Stimulated activated CD8-positive, alpha-beta memory T cell treated with anti-CD3 and anti-CD28 coated beads, Interleukin-7, amount 100 ng/mL, for 1 hour (primary cell): ENCODE measurements at places on chromosomes 7 and 10.

GRCh38 chr10:13080643-13081042 is 19.3 kb upstream of the OPTN start:
- DNase-seq = no peak

- no peak for DNase-seq
Observed at GRCh38 chr10:131762789-131763696, 137.8 kb upstream of the PPP2R2D start.

- no peak for DNase-seq
Observed at GRCh38 chr7:21429021-21429420, 1.1 kb downstream of the SP4 start.

GRCh38 chr10:521261-522250 is 167.9 kb downstream of the DIP2C start:
- DNase-seq = no peak

- no peak for DNase-seq
Observed at GRCh38 chr10:1255600-1256431, 199.6 kb downstream of the WDR37 start.

DNA sequence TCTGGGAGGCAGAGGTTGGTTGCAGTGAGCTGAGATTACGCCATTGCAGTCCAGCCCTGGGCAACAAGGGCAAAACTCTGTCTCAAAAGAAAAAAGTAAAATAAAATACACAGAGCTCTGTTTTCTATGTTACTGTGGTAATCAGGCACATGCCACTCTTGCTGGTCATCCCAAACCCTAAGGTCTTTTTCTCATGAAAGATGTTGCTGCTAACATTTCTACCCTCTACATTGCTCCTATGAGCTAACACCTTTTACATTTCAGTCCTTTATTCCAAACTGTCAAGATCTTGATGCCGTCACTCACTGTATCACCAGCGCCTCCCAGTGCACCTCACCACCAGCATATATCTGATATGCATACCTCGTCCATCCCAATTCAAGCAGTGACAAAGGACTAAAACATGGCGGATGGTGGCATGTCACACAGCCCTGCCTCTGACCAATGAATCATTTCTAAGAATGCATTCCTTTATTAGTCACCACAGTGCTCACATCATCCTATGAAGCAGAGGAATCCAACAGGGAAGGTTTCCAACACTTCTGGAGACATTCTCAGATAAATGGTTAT is 4.3 kb downstream of the DAGLB start:
- no peak for DNase-seq

DNA sequence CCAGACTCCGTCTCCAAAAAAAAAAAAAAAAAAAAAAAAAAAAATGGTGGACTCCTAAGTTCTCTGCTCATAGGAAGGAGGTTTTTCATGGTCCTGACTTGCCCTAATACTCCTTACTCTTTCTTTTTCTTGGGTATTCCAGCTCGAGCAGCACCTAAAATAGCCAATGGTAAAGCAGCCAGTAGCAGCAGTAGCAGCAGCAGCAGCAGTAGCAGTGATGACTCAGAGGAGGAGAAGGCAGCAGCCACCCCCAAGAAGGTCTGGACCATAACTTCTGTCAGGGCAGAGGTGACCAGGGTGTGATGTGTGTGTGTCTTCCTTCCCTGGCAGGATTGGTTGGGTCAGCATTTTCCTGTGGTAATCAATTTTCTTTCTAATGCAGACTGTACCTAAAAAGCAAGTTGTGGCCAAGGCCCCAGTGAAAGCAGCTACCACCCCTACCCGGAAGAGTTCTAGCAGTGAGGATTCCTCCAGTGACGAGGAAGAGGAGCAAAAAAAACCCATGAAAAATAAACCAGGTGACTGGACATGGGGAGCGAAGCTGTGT is 6.9 kb downstream of the NOLC1 start:
- DNase-seq = no peak

GRCh38 chr7:24133691-24134090 is 150.3 kb upstream of the NPY start:
- DNase-seq = no peak

DNA sequence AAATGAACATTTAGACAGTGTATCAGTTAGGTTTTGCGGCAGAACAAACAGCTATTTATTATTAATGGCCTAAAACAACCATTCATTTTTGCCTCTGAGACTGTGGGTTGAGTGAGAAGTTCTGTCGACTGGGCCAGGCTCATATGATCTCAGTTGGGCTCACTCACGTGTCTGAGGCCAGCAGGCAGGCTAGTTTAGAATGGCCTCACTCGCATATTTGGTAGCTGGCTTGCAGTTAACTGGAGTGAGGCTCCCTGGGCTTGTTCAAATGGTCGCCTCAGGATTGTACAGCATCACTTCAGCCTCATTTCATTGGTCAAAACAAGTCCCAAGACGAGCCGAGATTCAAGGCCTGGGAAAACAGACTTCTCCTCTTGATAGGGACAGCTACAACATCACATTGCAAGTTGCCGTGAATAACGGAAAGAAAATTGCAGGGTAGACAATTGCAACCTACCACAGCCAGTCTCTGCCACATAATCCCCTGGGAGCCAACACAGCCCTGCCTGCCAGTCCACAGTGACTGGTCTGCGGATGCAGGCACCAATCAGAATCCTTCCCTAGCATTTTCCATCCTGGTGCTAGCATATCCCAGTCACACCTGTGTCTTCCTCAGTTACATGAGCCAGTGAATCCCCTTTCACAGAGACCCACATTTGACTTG is 23.1 kb upstream of the PPIF start:
- no peak for DNase-seq

- DNase-seq = no peak
Observed at GRCh38 chr10:71767420-71768035, 5.8 kb downstream of the VSIR start.

GRCh38 chr7:141949911-141950310 is 3.1 kb upstream of the CLEC5A start:
- no peak for DNase-seq

DNA sequence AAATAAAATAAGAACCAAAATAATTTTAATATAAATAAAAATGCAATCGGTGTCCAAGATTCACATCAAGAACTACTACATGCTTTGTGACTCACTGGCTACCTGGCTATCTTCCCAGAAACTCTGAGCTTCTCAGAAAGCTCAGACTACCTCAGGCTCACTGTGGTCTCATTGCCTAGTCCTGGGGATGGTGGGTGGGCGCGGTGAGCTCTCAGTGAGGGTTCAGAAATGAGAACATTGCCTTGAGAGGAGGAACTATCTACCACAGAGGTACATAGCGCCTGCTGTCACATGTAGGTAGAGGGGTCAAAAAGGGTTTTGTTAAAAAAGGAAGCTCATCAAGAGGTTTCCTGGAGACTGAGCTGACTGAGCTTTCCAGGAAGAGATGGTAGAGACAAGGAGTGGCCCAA is 108.0 kb downstream of the WDFY4 start:
- DNase-seq = no peak

GRCh38 chr10:62186999-62187675 is 81.5 kb downstream of the RTKN2 start:
- DNase-seq = no peak

GRCh38 chr7:79317728-79318127 is 135.7 kb downstream of the MAGI2 start:
- no peak for DNase-seq

DNA sequence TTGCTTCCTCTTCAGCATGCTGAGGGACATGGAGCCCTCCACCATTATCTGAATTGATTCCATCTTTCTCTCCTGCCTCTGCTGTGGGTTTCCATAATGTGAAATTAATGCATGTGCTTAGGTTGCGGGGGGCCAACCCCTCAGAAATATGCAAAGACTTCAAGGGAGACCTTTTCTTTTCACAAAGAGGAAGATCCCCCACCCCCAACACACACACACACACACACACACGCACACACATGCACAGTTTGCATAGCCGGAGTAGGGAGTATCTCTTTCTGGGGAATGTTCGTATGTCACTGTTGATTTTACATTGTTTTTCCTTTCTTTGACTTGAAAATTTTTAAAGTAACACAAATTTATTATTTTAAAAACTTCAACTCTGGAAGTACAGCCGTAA is 193.5 kb downstream of the MGMT start:
- DNase-seq = no peak
